Natural killer cell (primary cell): ENCODE measurements at places on chromosomes 13 and 19. TPM values are rescaled to one million over a fixed set of nuclear protein-coding genes. Genes with fewer than 3 reads are reported as not detected.
A peak's percentile ranks its signal among the peaks of the same experiment; 100 is the strongest.

GRCh38 chr19:34994643-34995541 is 5.2 kb upstream of the GRAMD1A start:
- DNase-seq: no peak

GRCh38 chr13:31649766-31650165 is 89.6 kb upstream of the RXFP2 start:
- DNase-seq: no peak

GRCh38 chr19:7470540-7471305 is 18.1 kb downstream of the PEX11G start:
- no peak for DNase-seq

- no peak for DNase-seq
Observed at GRCh38 chr19:38597075-38597474, 20.7 kb downstream of the MAP4K1 start.

- peak; percentile 97 for DNase-seq
Observed at GRCh38 chr19:49443366-49444099, 2.2 kb upstream of the SLC17A7 start.

AXL gene
- 0.16 TPM for total RNA-seq

TJP3 gene
- 1.1 TPM for total RNA-seq

DNA sequence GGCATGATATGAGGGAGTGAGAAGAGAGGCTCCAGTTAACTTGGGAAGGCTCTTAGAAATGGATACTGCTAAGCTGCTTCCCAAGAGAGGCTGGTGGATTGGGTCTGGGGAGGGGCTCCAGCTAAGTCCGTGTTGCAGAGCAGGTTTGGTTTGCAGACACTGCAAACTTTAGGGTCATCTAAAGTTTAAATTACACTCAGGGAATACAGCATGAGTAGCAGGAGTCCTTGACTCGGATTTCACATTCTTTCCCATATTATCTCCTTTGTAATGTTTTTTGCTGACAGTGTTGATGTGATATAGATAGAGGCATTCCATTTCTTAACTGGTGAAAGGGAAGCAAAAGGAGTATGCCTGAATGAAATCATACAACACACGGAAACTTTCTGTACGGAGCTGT is 31.9 kb downstream of the SGCG start:
- DNase-seq: no peak

DNA sequence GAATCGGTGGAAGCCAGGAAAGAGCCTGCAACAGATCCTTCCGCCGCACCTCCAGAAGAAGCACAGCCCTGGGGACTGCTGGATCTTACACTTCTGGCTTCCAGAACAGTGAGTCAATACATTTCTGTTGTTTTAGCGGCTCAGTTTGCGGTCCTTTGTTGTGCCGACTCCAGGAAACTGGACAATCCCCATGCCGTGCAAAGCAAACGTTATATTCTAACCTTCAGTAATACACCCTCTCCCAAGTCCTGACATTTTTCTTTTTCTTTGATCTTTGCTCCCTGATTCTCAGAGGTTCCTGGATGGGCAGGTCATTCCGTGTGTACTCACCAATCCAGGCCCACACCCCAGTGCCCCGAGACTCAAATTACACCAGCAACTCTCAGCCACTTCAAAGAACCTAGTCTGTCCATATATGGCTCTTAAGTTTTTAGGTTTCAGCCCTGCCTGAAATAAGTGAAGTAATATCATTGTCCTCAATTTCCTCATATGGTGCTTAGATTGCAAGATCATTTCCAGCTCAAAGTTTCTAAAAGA is 387.1 kb upstream of the SGCG start:
- DNase-seq: no peak

KLHL1 gene
- total RNA-seq: not detected

- no peak for DNase-seq
Observed at GRCh38 chr19:28425046-28425931, 787.7 kb downstream of the UQCRFS1 start.

RNF113B gene
- not detected for total RNA-seq

GRCh38 chr13:95195146-95195545 is 106.1 kb downstream of the ABCC4 start:
- DNase-seq: no peak

- DNase-seq: no peak
Observed at GRCh38 chr13:25080773-25081172, 15.2 kb upstream of the PABPC3 start.
